CD4-positive, alpha-beta T cell treated with Interleukin-10 for 1 hour (primary cell): ENCODE measurements at places on chromosomes 11 and 22.
A peak's percentile ranks its signal among the peaks of the same experiment; 100 is the strongest.

DNA sequence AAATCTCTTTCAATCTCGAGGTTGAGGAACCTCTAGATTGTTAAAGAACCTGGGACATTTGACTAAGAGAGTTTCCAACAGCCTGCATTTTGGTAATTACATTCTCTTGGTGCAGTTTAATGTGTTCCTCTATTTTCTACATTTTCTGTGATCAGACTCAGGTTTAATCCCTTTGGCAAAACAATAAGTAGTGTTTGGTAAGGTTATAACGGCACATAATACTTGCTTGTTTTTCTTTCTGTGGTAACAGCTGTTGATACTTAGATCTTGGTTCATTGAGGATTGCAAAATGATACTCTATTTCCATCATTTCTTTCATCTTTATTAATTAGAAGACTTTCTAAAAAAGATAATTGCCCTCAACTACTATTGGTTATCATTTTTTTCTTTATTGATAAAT is 271.3 kb downstream of the SBF2 start:
- no peak for DNase-seq

DNA sequence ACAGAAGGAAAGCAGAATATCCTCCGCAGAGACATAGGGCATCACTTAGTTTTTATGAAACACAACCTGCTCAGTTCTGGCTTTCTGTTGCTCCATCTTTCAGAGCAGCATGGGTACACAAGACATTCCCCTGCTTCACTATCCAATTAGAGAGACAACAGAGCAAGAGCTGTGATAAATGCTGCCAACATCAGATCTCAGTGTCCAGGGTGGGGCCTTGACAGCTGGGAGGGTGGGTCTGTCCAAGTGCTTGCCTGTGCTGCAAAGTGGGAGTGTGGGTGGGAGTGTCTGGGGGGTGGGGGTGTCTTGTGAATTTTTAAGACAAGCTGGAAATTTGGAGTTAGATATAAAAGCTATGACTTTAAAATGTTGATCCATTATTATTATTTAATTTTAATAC is 369.6 kb downstream of the TENM4 start:
- DNase-seq: no peak

GRCh38 chr11:11028017-11028692 is 170.3 kb upstream of the ZBED5 start:
- DNase-seq: peak; percentile 71

GRCh38 chr22:44314425-44315067 is 1.8 kb upstream of the SHISAL1 start:
- DNase-seq: no peak

DNA sequence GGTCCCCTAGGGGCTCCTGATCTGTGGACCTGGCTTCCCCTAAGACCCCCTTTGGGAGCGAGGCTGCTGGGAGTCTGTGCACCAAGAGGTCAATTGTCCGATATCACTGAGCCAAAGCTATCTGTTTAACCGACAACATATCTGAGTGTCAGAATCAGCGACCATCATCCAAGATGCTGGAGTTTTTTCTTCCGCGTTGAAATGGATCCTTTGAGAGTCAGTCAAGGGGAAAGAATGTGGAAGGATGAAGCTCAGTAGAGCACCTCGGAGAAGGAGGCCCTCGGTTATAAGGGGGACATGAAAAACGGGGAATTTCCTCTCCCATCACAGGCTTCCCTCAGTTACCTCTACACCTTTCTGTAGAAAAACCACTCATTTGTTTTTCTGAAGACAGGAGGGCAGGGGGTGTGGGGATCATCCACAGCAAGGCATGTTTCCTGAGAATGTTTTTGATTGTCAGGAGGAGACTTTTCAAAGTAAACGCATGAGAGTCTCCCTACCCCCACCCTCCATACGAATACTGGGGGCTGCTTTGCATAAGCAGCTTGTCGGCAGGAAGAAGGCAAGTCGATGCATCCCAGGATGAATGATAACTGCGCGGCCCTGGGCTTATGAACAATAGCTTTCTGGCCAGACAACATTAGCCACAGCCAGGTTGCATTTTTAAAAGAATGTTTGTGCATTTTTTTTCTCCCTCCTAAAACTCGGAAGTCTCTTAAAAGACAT is 37.7 kb upstream of the CCND1 start:
- DNase-seq: no peak
